ENCODE measurements at places on chromosomes 1 and 21.

GRCh38 chr1:240362046-240362445, 249.9 kb downstream of the GREM2 start:
- DNase-seq: no peak

DNA sequence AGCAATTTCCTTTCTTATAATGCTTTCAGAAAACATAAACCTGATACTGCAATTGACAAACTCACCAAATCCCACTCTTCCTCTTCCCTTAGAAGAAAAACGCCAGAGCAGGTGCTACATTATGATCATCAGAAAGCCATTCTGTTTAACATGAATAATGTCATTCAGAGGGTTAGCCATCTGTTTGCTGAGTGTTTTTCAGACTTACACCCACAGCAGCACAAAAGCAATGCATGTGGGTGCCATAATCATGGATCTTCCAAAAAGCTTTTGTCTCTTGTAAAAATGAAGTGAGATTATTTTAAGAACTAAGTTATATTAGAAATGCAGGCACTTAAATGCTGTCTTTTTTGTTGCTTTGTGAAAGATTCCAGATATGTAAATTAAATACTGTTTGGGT, 204.6 kb upstream of the TMPRSS15 start:
- no peak for DNase-seq

DNA sequence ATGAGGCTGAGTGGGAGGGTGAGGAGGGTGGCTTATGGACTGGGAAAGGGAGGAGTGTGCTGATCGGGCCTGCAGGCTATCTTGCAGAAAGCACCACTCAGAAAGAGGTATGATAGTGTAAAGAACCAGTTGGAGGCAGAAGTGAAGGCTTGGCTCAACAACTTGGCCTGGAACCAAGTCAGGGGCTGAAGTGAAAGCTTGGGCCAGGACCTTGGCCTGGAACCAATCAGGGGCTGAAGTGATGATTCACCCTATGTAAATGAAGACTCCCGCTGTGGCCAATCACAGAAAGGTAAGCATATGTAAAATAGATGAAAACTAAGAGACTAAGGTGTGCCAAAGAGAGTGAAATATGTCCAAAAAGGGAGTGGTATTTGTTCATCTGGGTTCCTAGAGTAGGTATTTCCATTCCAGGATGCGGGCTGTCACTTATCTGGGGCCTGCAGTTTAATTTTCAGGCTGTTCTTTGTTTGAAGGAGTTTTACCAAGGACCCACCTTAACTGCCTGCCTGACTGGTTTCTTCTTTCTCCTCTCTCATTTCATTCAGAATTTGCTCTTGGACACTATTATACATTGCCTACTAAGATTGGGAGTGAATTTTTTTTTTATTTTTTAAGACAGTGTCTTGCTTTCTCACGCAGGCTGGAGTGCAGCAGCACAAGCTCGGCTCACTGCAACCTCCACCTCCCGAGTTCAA, 5.1 kb upstream of the RFX5 start:
- no peak for DNase-seq

- DNase-seq: no peak
Measured at GRCh38 chr1:184292101-184292500, 94.7 kb upstream of the C1orf21 start.

GRCh38 chr21:35119501-35120047, 70.5 kb upstream of the RUNX1 start:
- no peak for DNase-seq

DNA sequence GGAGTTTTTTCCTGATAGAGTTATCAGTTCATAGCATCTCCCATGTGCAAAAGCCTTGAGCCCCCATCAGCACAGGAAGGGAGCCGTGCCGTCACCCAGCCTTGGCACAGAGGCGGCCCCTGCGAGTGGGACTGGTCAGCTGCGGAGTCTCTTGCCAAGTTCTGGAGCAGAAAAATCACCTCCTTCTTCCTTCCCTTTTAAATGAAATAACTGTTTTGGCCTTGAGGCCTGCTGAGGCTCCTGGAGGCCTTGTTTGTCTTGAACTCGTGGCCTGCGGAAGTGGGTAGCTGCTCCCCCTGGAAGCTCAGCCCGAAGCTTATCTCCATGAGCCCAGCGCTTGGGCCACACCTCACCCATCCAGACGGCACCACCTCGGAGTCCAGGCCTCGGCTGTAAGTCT, 145.7 kb upstream of the TMEM51 start:
- no peak for DNase-seq

DNA sequence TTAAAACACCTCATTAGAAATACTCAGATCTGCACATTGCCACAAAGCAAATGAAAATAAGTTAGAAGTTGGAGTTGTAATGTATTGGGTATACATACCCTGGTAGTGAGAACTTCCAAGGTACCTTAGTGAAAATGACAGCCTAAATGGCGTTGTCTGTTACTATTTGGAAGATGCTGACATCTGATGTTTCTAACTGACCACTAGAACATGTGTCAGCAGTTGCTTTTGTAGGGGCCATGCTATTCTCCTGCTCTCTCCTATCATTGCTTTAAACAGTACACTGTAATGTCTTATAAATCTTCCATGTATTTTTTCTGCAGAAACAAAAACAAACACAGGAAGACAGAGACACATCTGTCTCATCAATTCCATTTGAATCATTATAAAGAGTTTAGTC, 40.1 kb downstream of the LAMC1 start:
- no peak for DNase-seq

- no peak for DNase-seq
Measured at GRCh38 chr1:159968901-159969300, 14.9 kb upstream of the SLAMF9 start.

- no peak for DNase-seq
Measured at GRCh38 chr1:239550178-239550577, 163.8 kb downstream of the CHRM3 start.

GRCh38 chr1:201737352-201738060, 91.5 kb upstream of the IPO9 start:
- DNase-seq: no peak

- DNase-seq: no peak
Measured at GRCh38 chr1:16009030-16009460, 5.0 kb downstream of the SRARP start.

- DNase-seq: no peak
Measured at GRCh38 chr21:43585924-43586413, 73.3 kb downstream of the HSF2BP start.

GRCh38 chr21:36120304-36120888, 14.5 kb upstream of the CBR3 start:
- DNase-seq: no peak

GRCh38 chr1:61579802-61580201, 145.1 kb downstream of the TM2D1 start:
- no peak for DNase-seq

- no peak for DNase-seq
Measured at GRCh38 chr1:176816232-176816631, 348.3 kb downstream of the ASTN1 start.

GRCh38 chr1:79150576-79150975, 144.0 kb upstream of the ADGRL4 start:
- no peak for DNase-seq

GRCh38 chr1:32464716-32465577, at the start of gene ZBTB8B:
ZBTB8B (plus strand) TSS chr1:32465072; CDS start chr1:32470625, 5,553 bp downstream.
- no peak for DNase-seq

- DNase-seq: no peak
Measured at GRCh38 chr1:206649261-206649921, 14.1 kb downstream of the DYRK3 start.

DNA sequence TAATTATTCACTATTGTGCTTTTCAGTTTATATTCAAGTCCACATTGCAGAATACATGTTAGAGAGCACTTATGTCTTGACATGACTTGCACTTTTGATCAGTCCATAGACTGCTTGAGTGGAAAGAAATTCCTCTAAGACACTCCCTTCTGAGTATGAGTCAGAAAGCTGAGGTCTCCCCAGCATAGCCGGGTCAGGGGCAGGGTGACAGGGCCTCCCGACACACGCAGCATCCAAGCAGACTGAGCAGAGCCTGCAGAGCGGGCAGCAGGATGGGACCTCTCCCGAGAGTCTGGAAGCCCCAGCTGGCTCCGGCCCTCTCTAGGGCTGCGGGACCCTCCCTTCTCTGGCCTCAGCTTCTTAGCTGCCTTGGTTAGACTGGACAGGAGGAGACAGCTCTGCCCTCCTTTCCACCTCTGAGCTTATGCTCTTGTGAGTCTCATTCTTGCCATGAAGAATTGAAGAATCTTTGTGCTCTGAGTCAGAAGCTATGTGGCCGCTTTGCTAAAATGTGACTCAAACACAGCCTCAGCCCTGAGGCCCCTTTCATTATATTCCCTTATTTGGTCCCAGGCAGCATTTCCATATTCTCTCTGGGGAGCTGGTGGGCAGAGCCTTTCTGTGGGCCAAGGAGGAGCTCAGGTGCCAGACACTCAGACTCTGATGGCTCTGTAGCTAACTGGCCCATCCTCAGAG, 11.2 kb upstream of the CAPN2 start:
- no peak for DNase-seq

DNA sequence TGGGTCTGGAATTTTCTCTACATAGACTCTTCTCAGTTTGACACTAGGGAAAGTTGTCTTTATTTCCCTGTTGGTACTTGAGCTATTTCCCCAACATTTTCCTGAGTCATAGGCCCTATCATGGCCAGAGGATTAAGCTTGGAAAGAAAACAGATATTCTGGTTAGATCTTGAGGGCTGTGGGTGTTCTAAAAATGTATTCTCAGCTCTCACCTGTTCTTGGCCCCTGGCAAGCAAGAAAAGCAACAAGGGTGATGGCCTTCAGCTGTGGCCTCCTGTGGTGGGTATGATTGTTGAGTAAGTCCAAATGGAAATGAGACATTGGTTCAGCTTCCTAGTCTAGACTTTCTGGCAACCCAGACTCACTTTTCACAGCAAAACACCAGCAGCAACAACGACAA, 17.4 kb upstream of the LCE3A start:
- DNase-seq: no peak

DNA sequence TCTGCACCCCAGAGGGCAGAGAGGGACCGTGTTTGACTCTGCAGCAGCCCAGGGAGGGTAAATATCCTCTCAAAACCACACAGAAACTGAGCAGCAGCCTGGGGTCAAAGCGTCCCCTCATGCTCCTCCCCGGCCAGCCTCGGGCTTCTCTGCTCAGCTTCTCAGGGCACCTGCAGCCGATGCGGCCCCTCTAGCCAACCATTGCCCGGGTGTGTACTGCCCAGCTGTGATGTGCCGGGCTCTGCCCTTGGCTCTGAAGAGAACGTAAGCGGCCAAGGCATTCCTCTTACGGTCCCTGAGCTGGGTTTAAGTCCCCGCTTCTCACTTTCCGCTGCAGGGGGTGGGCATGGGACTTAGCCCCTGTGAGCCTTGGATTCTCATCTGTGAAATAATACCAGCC, 5.5 kb downstream of the FAM131C start:
- no peak for DNase-seq

DNA sequence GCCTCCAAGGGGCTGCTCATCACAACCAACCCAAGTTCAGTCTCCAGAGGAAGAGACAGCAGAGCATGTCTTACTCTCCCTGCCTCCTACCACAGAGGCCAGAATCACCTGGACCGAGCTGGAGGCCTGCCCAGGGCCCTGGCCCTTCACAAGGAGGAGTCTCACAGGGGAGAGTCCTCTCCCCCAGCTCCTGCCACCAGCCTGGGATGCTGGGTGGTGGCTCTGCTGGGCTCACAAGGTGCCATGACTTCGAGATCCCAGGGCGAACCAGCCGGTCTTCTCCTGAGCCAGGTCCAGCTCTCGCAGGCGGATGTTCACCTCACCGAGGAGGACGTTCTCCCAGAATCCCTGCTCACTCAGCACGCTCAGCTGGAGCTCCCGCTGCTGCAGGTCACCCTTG, 13.0 kb upstream of the PPP1R15B start:
- DNase-seq: no peak

DNA sequence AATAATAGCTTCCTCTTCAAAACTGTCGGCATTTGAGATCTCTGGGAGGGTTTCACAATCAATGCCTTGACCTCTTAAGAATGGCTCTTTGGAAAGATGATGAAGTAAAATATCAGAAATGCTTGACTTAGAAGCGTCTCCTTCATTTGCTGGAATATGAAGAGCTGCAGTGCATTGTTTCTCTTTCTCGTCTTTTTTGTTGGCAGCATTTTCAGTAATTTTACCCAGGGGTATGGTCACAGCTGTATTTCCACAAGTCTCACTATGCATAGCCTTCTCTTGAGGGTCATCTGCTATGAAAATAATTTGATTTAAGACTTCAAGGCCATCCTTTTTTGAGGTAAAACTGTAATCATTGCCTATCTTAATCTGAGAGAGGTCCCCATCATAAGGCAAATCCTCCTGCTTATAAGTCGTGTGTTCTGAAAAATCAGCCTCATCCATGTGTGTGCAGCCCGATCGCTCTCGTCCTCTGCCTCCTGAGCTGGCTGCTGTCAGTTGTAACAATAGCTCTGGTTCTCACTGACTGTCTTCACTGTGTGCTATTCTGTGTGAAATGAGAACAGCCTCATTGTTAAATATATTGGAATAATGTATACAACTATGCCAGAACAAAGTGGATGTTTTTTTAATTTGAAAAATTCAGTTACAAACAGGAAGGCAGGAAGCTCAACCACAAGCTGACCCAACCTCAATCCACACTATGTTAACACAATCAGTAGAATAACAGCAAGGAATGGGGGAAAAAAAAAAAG, 4.5 kb downstream of the AKNAD1 start:
- DNase-seq: no peak

DNA sequence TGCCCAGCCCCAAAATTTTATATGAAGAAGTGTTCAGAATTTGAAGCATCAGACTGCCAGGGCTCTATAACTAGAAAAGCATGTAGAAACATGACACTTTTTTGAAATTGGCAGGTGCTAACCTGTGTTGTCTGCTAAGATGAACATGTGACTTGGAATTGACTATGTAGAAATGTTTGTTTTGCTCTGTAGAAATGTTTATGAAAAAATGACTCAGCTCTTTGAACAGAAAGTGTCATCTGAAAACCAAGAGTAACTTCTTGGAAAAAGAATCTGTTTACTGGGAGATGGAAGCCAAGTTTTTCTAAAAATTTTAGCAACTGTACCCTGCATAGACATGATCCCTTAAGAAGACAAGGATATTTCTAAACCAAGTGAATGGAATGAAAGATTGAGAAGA, 59.2 kb downstream of the LHX9 start:
- no peak for DNase-seq

- DNase-seq: no peak
Measured at GRCh38 chr1:162656266-162656665, 24.0 kb downstream of the DDR2 start.

- no peak for DNase-seq
Measured at GRCh38 chr1:88985032-88985431, 7.4 kb downstream of the KYAT3 start.

GRCh38 chr1:55420929-55421716, 206.0 kb upstream of the USP24 start:
- DNase-seq: no peak

GRCh38 chr21:45154511-45155508, 80.4 kb downstream of the ADARB1 start:
- DNase-seq: no peak

GRCh38 chr1:15836772-15837669, 10.5 kb upstream of the SPEN start:
- no peak for DNase-seq

DNA sequence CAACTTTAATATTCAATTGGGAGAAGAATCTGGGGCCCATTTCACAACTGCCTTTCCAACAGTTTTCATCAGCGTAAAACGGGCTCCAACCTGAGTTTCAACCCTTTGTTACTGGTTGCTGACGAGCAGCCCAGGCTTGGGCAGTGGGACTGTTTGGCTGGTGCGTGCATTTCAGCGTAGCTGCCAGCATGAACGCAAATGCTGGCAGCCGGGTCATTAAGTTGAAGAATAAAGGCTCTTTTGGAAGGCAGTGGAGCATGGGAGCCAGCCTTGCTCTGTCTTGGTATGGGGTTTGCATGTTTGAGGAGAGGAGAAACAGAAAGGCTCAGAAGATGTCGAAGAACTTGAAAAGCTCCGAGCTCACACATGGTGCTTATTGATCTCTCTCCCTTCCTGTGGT, 40.7 kb downstream of the WDR3 start:
- no peak for DNase-seq

GRCh38 chr21:44552681-44553080, 1.4 kb upstream of the KRTAP10-2 start:
- DNase-seq: no peak
